Esophagus muscularis mucosa (tissue), 4 donors: ENCODE measurements at places on chromosomes 6 and 20. TPM values are rescaled to one million over a fixed set of nuclear protein-coding genes. Genes with fewer than 3 reads are reported as not detected.
A peak's percentile ranks its signal among the peaks of the same experiment; 100 is the strongest.

Gene CAP2
- total RNA-seq, result 55.1 TPM

DNA sequence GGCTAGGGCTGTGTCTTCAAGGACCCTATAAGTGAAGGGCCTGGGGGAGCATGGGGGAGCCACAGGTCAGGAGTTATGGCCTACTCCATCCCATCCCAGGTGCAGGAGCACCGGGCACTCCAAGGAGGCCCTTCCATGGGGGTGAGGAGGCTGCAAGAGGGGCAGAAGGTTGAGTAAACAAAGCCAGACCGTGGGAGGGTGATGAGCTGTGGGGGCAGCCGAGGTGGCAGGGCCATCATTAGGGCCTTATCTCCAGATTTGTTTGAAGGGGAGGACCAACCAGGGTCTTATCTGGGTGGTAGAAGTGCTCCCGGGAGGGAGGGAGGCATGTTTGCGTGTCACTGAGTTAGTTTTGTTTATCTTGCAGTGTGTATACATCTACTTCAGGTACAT, 2.1 kb upstream of the FAM83C start:
- DNase-seq, result no peak

DNA sequence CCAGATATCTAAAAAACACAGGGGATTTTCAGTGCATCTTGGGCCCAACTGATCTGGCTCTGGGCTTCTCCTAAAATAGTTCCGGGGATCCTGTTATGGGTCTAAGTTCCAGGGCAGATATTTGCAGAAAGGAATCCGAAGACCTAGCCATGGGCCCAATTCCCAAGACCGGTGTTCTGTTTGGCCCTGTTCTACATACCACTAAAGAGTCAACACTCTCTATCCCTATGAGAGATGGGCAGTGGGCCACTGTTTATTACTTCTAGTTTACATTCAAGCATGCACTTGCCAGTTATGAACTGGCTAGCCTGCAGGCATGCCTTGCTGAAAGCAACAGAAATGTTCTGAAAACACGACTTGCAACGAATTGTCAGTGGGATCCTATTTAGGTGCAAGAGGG, 87.4 kb upstream of the PLCB4 start:
- DNase-seq, result peak; percentile 64

DNA sequence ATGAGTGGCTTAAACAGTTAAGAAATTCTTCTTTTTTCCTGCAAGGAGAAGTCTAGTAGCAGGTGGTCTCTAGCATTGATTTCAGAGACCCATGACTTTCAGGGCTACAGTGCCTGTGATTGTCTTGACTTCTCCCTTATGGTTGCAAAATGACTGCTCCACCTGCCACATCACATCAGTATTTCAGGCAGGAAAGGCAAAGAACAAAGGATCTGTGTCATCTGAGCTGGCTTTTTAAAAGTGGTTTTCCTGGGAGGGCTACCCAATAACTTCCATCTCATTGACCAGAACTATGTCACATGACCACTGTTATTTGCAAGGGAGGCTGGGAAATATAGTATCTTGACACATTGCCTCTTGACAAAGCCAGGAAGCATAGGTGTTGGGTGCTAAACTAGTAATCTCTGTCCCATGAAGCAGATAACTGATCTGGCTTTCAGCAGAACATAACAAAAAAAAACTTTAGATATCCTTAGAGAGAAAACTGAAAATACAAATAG, 226.2 kb downstream of the DHX35 start:
- no peak for DNase-seq

Gene PSORS1C2
- total RNA-seq, result not detected

Gene HLA-DQA1
- 8.4 TPM for total RNA-seq

DNA sequence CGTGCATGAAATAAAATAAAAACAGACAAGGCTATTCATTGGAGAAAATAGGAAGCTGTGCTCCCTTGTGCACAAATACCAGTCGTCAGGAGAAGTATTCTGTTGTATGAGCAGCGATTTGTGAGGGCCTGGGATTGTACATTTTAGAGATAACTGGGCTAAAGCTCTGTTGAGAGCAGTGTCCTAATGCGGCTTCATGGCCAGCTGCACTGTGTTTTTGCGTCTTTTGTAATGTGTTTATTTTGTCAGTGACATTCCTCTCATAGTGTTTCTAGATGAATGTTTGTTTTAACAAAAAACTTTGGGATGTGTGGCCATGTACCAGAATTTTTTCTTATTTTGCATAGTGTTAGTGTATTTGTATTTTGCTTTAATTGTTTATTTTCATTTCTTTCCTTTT, 14.8 kb downstream of the ERMARD start:
- peak; percentile 72 for DNase-seq

Gene ASIP
- not detected for total RNA-seq

DNA sequence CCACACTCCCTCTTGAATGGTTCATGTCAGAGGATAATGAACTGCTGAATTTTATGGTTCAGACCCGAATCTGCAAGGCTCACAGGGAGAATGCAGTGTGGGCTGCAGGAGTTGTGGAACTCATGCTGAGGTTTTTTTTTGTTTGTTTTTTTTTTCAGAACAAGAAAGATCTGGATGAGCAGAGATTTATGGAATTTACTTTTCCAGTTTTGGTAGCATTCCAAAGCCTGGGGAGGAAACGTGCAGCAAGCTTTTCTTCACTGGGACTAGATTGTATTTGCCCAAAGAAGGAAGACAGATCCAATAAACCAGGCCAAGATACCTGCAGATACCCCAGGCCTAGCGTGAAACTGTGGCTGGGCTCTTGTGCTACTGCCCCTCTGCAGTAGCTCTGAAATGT, 223.9 kb upstream of the TAB2 start:
- no peak for DNase-seq

- no peak for DNase-seq
These were observed 498.5 kb upstream of the GJE1 start for GRCh38 chr6:141634269-141634668.

Gene HCRTR2
- not detected for total RNA-seq
